ENCODE measurements at places on chromosomes 2 and 18.

- DNase-seq, result no peak
These were observed 8.7 kb downstream of the CAPN13 start for GRCh38 chr2:30798536-30798991.

GRCh38 chr2:179744401-179744800, 117.0 kb downstream of the ZNF385B start:
- no peak for DNase-seq

DNA sequence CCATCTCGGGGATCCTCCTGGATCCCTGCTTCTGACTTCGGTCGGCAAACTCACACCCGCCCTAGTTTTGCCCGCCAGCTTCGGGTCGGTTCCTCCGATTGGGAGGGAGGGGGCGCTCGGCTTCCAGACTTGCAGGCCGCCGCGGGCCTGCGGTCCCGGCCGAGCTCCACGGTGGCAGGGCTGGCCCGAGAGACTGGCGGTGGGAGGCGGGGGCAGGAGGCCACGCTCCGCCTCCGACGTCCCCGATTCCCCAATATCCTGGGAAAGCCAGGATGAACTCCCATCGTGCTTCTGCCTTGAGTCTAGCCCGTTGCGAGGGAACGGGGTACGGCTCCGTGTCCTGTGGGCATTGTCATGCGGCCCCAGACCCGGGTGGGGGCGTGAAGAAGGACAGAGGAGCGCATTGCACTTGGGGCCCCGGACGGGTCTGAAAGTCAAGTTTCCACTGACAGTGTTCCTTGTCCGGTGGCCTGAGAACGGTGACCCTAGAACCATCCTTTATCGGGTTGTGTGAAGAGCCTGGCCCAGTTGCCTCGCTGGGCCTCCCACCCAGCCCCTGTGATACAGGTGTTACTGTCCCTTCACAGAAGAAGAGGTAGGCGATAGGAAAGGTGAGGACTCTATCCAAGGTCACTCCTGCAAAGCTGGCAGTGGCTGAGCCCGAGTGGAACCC, 2.4 kb upstream of the INHBB start:
- DNase-seq, result peak; percentile 76

DNA sequence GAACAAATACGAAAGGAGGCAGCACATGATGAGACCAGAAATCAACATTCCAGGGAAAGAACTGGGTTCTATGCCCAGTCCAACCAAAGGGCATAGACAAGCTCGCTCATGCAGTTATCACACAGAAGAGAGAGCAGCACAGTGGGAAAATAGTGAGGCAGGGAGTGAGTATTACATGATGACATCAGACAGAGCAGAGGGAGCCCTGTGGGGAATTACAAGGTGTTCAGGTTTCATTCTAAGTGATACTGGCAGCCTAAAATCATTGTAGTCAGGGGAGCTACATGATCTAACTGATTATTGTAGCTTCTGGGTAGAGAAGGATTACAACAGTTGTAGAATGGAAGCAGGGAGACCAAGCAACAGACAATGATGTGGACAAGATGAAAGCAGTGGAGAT, 658.5 kb downstream of the ARHGAP15 start:
- DNase-seq, result no peak

DNA sequence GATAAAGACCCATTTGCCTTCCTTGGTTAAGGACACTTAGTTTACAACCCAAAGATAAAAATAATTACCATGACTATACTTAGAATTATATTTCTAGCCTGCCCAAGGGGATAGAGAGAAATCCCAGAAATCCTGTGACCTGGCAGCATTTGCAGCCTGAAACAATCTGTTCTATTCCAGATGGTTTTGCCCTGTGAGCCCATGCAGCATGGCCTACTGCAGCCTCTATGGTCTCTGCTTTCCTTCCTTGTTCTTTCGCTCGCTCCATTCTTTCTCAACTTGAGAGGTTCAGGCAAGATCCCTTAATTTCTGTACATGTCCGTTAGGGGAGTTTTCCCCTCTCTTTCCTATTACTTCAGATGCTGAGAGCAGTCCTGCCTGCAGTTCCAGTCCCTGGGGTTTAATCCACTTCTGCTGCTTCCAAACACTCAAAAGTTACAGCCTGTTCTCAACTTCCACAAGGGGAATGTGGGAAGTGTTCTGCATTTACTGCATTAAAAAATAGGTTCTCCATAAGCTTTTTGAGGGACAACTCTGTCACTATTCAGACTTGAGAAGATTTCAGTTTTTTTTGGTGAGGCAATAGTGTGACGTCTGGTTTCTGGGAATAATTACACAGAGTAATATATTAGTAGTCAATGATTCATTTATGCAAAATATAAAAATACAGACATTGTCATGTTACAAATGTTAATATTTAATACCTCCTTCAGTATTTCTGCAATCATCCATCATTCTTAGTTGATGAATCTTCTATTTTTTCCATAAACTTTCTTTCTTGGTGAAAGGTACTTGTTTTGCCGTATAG, 80.3 kb downstream of the CDCA7 start:
- no peak for DNase-seq

- no peak for DNase-seq
These were observed 115.3 kb upstream of the CXCR4 start for GRCh38 chr2:136233298-136233697.

- DNase-seq, result peak; percentile 23
These were observed 24.3 kb downstream of the GALNT1 start for GRCh38 chr18:35605686-35606417.

DNA sequence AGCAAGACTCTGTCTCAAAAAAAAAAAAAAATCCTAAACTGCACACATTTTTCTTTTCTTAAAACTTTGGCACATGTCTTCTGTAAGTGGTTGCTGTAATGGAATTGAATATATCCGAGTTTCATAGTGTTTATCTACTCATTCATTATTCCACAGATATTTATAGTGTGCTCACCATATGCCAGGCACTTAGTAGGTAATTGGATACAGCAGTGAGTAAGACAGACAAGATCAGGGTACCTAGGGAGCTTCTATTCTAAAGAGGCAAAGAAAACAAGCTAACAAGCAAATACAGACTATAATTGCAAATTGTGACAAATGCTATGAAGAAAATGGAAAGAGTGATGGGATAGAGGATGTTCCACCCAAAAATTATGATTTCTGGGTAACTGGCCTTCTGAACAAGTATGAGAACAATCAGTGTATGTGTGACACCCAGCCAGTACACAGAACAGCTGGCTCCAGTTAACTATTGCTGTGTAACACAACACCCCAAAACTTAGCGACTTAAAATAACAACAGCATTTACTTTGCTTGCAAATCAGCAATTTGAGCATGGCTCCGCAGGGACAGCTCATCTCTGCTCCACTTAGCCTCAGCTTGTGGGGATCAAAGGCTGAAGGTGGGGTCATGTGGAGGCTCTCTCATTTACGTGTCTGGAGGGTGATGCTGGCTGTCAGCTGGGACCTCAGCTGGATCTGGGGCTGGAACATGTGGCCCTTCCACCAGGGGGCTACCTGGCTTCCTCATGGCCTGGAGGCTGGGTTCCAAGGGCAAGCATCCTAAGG, 224.9 kb downstream of the INSIG2 start:
- no peak for DNase-seq

GRCh38 chr2:148570989-148571388, 73.6 kb upstream of the EPC2 start:
- DNase-seq, result no peak

GRCh38 chr2:208466151-208466919, 59.7 kb downstream of the PTH2R start:
- peak; percentile 4 for DNase-seq

DNA sequence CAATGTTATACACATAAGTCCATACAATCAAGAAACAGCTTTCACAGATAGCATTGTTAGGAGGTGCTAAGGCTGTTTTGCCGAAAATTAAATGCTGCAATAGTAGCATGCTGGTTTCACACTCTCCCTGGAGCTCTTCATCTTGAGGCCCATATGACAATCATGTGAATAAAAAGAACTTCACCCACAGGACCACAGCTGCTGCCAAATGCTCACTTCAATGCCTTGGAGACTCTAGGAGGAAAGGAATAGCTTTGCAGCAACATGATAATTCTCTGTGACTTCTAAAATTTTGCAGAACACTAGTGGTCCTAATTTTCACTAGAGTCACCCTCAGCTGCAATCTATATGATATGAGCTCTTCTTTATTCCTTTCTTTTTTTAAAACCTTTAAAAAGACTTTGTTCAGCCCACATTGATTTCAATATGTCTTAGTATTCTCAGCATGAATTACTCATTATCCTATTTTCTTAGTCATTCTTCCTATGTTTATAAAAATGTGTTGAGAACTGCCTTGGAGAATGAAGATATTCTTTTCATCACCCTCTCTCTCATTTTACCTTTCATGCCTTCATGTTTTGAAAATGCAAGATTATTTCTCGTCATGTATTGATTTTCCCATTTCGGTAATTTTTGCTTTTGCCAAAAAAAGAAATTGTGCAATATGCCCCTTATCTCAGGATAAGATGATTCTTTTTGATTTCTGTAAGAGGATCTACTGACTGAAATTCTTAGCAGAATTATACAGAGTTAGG, 108.2 kb downstream of the PDE1A start:
- DNase-seq, result peak; percentile 9

- DNase-seq, result no peak
These were observed 43.3 kb downstream of the OSBPL1A start for GRCh38 chr18:24354278-24354677.

- no peak for DNase-seq
These were observed 53.1 kb downstream of the DYSF start for GRCh38 chr2:71506222-71507153.

GRCh38 chr2:216549926-216550690, 51.5 kb downstream of the RPL37A start:
- DNase-seq, result peak; percentile 70

- DNase-seq, result no peak
These were observed 212.3 kb downstream of the CDH20 start for GRCh38 chr18:61545281-61546245.

- DNase-seq, result no peak
These were observed 11.0 kb downstream of the FABP1 start for GRCh38 chr2:88116669-88117432.

- DNase-seq, result peak; percentile 20
These were observed 604.8 kb downstream of the CPS1 start for GRCh38 chr2:211161236-211161635.

DNA sequence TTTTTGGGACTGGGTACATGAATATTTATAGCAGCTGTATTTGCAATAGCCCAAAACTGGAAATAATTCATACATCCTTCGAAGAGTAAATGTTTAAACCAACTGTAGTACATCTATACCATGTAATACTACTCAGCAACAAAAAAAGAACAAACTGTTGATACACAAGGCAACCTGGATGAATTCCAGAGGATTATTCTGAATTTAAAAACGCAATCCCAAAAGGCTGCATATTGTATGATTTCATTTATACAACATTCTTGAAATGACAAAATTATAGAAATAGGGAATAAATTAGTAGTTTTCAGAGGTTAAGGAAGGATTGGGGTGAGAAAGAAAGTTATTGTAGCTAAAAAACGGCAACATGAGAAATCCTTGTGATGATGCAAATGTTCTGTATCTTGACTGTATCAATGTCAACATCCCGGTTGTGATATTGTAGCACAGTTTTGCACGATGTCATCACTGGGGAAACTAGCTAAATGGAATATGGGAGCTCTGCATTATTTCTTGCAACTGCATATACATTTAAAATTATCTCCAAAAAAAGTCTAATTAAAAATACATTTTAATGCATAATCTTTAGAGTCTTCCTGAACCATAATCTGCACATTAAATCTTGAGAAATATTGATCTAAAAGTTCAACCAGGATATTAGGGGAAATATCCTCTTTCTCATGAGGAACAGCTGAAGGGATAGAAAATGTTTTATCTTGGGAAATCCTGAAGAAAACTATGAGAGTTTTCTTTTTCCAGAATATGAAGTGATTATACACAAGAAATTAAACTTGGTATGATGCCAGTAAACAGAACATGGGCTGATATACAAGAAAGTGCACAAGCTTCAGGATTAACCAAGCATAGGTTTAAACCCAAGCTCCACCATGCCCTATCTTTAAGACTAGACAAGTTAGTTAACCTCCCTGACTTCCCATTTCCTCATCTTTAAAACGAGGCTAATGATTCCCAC, 21.9 kb downstream of the EVA1A start:
- DNase-seq, result no peak

GRCh38 chr2:235054475-235054874, 102.7 kb downstream of the SH3BP4 start:
- no peak for DNase-seq

DNA sequence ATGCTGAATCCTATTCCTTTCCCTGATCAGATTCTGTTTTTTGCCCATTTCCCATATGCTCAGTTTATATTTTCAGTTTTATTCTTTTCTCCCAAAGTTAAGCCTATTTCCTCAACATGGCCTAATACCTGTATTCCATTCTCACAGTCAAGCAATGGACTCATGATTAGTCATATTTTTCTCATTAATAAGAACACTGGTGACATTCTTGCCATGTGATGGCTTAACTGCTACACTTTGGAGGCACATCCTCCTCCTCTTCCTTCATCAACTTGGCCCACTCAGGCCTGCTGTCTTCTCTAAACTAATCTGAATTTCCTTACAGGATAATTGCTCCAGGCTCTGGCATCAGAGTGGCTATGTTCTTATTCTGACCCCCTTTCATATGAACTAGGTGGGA, 679.2 kb downstream of the NYAP2 start:
- DNase-seq, result no peak

DNA sequence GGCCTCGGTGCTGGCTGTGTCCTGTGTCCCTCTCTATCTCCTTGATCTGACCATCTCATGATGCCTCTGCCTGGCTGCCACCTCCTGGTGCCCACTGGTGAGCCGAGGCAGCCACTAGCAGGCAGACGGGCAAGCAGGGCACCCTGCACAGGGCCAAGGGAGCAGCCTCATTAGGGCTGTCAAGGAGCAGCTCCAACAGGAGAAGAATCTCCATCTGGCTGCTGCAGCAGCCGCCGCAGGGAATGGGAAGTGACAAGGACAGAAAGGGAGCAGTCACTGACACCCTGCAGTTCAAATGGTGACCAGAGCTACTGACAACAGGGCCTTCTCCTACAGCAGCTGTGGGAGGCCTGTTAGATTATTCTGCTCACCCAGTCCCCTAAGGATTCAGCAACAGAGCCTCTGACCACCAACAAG, 32.6 kb downstream of the ALPK2 start:
- DNase-seq, result no peak

- DNase-seq, result no peak
These were observed 1.1 kb downstream of the SCG2 start for GRCh38 chr2:223601018-223601417.

- no peak for DNase-seq
These were observed 14.6 kb downstream of the RAMP1 start for GRCh38 chr2:237873897-237874551.

- DNase-seq, result no peak
These were observed 81.6 kb downstream of the PXDN start for GRCh38 chr2:1662606-1663180.

Data from fibroblast of skin of back (primary cell).